ENCODE measurements at places on chromosomes 12 and 14.
A peak's percentile ranks its signal among the peaks of the same experiment; 100 is the strongest.

- no peak for DNase-seq
Measured at GRCh38 chr12:101637936-101638335, 43.2 kb downstream of the MYBPC1 start.

GRCh38 chr12:65673732-65674131, 150.6 kb upstream of the HMGA2 start:
- no peak for DNase-seq

DNA sequence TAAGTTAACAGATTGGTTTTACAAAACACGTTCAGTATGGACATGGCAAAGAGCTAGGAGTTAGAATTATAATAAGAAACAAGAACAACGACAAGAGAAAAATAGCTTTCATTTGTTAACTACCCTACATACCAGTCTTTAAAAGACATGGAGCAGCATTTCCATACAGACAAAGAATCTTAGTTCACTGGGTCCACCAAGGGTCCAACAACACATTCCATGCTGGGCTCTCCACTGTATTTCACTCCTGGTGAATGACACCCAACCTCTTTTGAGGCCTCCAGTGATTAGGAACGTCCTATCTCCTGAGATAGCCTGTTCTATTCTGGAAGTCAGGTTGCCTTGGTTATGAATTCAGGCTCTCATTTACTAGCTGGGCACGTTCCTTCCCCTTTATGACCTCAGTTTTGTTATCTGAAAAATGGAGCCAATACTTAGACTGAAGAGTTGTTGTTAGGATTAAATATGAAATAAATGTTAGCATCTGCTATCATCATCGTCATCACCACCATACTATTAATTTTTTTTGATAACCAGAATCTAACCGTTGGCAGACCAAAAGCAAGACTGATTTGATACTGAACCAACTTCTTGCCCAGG, 37.7 kb downstream of the C12orf75 start:
- DNase-seq: no peak

DNA sequence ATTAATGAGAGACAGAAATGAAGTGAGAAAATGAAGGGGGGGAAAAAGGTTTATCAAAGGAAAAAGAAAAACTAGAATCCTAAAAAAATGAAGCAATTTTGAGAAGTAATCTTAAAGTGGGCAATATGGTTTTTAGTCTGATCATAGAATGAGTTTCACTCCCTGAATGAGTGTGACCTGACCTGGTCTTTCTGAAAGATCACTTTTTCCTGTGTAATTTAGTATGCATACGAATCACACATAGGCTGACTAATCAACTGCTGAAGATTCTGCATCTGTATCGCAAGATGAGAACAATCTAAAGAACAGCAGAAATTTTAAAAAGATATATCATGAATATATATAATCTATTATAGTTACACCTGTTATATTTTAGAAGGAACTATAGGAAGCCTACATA, 11.3 kb downstream of the GNPTAB start:
- no peak for DNase-seq

DNA sequence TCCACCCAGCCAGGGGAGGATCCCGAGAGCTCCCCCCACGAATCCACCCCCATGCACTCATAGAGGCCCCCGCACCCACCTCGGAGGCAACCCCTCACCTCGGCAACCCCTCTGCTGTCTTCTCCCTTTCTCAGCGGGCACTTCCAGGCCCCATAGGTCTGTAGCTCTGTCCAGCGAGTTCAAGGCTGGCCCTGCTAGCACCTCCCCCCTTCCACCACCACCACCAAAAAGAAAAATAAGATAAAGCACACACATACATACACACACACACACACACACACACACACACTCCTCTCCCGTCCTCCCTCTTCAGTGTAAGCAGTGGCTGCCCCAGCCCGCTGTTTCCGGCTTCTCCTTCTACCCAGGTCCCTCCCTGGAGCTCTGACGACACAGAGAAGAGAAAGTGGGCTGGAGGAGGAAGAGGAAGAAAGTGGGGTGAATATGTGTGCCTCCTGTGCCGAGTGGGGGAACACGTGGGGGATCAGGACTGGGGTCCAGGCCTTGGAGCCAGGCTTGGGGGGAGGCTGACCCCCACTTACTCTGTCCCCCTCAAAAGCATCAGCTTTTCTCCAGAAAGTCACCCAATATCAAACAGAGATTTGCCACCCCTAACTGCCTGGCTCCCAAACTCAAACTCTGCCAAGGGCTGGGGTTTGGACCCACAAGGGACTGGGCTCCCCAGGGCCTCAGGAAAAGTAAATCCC, at the start of gene STAT6:
Gene STAT6, minus strand, starts transcription at position 332 of the 704 bp plus-strand sequence. CDS start 3,084 bp downstream, outside the sequence.
- no peak for DNase-seq

- DNase-seq: no peak
Measured at GRCh38 chr12:107554941-107555340, 130.7 kb upstream of the PWP1 start.

DNA sequence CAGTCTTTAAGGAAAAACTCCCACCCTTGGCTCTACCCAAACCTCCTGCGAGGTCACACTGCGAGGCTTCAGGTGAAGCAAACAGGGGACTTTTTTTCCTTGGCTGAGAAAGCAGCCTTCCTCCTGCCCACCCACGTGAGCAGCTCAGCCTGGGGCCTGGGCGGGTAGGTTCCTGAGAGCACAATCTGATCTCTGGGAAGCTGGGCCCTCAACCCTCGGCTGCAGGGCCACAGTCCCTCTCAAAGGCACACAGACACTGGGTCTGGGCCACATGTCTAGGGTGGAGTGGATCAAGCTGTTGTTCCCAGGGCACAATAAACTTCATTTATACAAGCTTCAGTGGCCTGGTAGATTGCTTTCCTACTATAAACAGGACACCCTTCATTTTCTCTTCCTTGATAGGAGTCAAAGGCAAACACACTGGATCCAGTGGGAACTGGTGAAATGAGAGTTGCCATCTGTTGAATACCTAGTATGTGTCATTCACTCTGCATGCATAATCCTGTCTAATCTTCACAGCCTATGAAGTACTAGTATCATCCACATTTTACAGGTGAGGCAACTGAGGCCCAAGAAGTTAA, 41.3 kb upstream of the PNMA1 start:
- no peak for DNase-seq

- DNase-seq: no peak
Measured at GRCh38 chr12:114335607-114336006, 70.3 kb downstream of the TBX5 start.

DNA sequence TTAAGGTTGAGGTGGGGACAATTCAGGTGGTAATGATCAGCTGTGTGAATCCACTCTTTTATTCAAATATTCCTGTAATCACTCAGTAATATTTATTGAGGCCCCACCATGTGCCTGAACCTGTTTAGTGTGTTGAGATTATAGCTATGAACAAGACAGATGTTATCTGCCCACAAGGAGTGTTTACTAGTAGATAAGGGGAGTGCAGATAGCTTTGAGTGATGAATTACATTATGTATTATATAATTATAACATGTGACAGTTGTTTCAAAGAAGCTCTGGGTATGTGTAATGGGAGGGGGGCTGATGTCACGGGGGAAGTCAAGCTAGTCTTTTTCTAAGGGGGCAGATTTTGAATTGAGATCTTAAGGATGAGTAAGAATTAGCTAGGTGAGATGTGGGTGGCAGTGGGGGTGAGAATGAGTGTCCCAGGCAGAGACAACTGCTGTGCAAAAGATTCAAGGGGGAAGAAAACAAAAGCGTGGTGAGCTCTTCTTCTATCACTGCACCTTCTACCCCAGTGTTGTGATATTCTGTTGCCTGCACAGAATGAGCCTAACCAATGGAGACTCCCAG, 21.3 kb upstream of the SRRM4 start:
- DNase-seq: no peak

DNA sequence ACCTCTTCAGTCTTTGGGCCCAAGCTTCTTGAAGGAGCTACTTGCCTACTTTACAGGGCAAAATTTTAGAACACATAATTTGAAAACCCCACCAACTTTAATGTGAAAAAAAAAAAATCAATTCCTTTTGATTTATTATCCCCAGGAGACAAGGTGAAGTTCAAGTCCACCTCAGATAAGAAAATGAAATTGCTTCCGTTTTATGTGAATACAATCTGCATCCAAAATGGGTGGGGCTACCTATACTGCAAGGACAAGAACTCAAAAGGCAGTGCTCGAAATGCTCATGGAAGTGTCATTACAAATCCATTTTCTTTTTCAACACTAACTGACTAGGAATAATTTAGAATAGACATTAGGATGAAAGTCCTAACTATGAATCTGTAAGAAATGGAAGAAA, 45.7 kb downstream of the SSPN start:
- no peak for DNase-seq

- no peak for DNase-seq
Measured at GRCh38 chr12:101939306-101939705, 61.9 kb downstream of the DRAM1 start.

DNA sequence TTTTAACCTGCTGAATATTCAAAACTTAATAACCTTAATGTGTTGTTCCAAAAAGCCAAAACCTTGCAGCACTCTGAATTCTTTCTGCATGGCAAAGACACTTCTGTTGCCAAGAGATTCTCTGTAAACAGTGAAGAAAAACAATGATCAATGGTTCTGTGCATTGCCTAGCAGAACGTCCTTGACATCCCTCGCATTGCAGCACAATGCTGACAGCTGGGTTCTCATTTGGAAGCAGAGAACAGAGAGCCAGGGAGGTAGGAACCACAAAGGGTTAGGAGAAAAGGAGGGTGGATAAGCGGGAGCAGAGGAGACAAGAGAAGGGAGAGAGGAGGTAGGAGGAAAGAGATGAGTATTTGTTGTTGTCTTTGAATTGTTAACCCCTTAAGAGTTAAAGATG, 501.1 kb downstream of the NAV3 start:
- no peak for DNase-seq

DNA sequence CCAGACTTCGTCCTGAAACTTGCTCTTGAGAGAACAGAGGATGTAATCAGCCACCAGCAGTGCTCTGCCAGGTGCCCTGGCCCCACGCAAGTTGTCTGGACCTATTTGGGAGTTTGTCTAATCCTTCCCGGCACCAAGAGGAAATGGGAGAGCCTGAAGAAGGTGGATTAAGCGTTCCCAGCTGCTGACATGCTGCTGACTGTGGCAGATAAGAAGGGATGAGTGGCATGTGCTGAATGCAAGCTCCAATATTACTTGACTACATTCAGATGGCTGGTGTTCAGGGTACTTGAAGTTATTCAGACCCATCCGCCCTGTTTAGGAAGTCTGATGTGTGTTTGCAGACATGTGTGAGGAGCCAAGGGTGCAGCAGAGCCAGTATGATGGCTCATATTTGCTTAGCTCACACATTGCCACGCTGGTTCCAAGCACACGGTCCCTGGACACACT, 440.6 kb upstream of the CCDC196 start:
- DNase-seq: no peak

- DNase-seq: no peak
Measured at GRCh38 chr14:38528582-38528981, 272.7 kb upstream of the CLEC14A start.

DNA sequence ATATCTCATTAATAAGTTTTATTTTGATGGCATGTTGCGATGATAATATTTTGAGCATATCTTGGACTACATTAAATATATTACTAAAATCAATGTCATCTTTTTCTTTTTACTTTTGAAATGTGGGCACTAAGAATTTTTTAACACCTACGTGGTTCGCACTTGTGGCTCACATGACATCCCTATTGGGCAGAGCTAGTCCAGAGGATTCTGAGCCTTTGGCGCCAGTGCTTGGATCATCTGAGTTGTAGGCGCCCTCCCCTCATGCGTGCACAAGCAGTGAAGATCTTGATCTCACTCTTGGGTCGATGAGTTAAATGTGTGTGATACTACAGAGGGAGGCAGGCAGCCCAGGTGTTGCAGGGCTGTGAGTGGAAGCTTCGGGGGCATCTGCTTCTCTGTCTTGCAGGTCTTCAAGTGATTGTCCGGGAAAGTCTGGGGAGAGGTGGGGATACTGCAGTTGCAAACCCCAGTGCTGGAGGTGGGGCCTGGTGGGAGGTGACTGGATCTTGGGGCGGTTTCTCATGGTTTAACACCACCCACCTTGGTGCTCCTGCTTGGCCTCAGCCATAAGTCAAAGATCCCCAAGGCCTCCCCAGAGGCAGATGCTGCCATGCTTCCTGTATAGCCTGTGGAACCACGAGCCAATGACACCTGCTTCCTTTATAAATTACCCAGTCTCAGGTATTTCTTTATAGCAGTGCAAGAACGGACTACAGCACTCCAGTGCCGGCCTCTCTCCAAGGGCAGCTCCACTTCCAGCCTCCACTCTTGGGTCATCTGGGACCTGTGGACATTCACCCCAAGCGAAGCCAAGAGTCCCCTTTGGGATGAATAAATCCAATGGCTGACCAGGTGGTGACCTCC, 46.1 kb upstream of the PPP2R5C start:
- DNase-seq: no peak

DNA sequence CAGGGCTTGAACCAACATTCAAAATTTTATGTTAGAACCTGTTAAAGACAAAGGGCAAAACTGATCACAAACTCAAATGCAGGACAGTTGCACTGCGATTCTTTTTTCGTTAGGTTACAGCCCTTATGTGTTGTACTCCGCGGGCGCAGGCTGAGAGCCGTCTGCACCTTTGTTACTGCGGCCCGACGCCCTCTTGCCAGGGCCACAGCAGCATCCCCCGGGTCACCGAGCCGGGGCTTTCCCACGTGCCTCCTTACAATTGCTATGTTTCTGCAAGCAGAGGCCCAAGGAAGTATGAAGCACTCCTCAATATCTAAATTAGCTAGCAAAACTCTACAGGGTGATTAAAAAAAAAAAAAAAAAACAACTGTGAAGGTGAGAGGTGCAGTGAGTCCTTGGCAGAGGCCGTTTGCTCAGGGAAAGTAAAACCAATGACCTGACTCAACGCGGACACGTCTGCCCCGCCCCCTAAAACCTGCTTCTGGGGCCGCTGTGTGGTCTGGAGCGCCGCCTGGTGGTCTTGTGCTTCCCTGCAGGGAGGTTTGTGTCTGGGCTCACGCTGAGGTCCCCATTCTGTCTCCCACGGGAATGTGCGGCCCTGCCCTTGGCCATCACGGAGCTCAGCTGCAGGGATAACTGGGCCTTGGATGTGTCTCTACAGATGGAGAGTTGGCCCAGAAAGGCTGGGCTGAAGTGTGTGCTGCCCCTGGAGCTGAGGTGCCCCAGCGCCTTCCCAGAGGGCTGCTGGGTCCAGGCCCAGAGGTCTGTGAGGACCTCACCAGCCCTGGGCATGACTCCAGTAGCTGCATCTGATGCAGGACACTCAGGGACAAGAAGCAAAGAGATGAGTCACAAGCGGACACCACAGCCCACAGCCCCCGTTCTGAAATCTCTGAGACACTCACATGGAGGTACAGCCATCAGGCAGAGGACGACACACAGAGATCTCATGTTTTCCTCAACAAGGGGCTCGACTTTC, 418.5 kb downstream of the TMEM121 start:
- DNase-seq: no peak

- peak; percentile 23 for DNase-seq
Measured at GRCh38 chr12:12506496-12506890, 56.2 kb downstream of the DUSP16 start.

GRCh38 chr14:71141701-71142374, 234.6 kb downstream of the PCNX1 start:
- DNase-seq: no peak
